ENCODE measurements at places on chromosomes 2 and 18. TPM values are rescaled to one million over a fixed set of nuclear protein-coding genes. Genes with fewer than 3 reads are reported as not detected.

Gene KIF1A
- total RNA-seq, result 0.58 TPM

Gene COL4A3
- 0.13 TPM for total RNA-seq

Gene TDRD15
- total RNA-seq, result not detected

Gene UGT1A7
- total RNA-seq, result not detected

Gene IDH1
- 44.2 TPM for total RNA-seq

Gene CCL20
- 4.7 TPM for total RNA-seq

Gene STK16
- total RNA-seq, result 41.6 TPM

DNA sequence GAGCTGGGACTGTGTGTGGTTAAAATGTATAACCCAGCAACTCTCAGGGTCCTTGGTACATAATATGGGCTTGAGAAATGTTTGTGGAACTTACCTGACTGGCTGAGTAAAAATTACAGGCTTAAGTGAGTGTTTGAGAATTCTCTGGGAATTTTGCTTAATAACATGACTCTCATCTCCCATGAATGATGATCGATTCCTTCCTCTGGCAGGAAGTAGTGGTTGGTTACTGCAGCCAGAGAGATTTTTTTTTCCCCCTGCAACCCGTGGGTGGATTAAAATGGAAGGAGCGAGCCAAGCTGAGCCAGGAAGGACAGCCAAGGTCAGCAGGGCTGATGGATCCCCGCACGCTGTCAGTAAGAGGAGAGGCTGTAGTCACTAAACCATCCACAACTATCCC is 40.6 kb upstream of the RFX8 start:
- DNase-seq, result no peak

- DNase-seq, result no peak
These were observed 50.0 kb downstream of the HDLBP start for GRCh38 chr2:241265506-241265905.

DNA sequence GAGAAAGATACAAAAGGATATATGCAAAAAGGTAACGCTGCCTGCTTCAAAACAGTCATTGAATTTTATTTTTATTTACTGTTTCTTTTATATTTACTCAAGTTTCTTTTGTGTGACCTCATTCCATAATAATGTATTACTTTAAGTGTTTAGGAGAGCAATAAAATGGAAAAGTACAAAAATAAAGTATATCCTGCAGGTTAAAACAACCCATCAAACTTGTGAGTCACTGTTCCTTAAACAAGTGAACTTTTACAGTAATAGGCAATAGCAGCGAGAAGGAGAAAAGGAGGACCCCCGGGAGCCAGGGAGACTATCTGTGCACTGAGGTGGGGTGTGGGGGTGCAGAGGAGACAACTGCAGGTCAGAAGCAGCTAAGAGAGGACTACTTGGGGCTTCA is 124.5 kb downstream of the EN1 start:
- no peak for DNase-seq

DNA sequence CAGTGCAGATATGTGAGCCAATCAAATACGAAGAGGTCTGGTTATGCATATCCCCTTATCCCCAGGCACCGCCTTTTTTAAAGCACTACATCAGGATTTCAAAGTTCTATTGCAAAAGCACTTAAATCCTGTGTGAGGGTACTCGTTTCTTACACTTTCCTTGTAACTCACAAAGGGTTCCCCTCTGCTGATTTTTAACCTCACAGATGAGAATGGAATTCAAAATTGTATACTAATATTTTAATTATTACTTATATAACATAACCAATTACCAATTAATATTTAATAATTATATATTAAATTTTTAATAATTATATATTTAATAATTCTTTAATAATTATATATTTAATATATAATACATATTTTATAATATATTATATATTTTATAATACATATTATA is 126.2 kb upstream of the MAPRE2 start:
- no peak for DNase-seq

DNA sequence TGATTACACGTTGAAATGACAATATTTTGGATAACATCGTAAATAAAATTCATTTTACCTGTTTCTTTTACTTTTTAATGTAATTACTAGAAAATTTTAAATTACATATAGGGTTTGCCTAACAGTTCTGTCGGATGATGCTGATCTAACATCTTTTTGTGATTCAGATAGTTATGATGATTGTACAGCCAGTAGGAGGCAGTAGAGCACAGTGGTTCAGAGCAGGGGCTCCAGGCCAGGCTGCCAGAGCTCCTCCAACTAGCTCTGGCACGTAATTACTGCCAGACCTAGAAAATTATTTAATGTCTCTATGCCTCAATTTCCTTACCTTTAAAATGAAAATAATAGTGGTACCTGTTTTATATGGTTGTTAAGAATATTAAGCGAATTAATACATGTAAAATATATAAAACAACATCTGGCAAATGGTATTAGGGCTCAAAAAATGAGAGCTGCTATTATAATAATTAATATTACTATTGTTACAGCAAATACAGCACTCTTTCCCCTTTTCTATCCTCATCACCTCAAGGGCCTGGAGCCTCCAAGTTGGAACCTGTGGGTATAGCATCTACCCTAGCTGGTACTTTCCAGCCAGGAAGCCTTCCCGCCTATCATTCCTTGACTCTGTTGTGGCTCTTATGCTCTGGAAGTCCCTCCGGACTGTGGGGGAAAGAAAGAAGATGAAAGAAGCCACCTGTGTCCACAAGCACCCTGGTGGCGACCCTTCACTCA is 47.7 kb upstream of the PLA2R1 start:
- peak; percentile 49 for DNase-seq

GRCh38 chr2:160575368-160575767 is 81.8 kb upstream of the RBMS1 start:
- no peak for DNase-seq

- peak; percentile 0 for DNase-seq
These were observed 58.0 kb downstream of the FAM168B start for GRCh38 chr2:131035112-131035825.

DNA sequence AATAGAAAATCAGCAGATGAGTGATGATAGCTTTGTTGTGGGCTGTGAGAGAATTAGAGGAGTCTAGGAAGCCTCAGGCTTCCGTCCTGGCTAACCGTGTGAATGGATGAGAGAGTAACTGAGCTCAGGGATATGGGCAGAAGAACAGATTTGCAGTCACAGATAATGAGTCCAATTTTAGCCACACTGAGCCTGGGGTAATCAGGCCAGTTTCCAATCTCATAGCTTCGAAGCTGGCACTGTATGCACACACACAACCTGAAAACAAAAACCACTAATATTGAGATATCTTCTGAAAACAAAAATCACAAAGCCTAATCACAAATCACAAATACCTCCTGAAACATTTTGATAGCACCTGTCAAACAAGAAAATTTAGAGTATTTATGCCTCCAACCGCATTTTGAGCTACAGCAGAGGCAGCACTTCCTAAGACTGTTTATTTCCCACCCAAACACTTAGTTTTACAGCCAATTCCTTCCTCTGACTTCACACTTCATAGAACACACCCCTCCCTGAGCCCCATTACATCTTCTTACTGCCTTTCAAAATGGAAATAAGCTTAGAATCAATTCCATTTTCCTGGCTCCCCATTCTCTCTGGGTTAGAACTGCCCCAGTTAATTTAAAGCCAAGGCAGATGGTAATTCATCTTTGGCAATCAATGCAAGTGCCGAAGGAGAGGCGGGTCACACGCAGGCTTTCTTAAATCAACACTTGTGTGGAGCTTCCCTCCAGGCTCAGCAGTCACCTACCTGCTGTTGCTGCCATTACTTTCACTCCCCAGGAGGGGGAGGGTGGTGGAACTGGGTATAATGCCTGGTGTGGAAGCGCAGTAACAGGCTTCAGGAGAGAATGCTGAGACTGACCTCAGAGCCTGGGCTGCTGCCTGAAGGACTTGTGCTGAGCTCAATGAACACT is 18.9 kb downstream of the TTR start:
- DNase-seq, result no peak

GRCh38 chr2:239157269-239157668 is 243.6 kb downstream of the HDAC4 start:
- no peak for DNase-seq

DNA sequence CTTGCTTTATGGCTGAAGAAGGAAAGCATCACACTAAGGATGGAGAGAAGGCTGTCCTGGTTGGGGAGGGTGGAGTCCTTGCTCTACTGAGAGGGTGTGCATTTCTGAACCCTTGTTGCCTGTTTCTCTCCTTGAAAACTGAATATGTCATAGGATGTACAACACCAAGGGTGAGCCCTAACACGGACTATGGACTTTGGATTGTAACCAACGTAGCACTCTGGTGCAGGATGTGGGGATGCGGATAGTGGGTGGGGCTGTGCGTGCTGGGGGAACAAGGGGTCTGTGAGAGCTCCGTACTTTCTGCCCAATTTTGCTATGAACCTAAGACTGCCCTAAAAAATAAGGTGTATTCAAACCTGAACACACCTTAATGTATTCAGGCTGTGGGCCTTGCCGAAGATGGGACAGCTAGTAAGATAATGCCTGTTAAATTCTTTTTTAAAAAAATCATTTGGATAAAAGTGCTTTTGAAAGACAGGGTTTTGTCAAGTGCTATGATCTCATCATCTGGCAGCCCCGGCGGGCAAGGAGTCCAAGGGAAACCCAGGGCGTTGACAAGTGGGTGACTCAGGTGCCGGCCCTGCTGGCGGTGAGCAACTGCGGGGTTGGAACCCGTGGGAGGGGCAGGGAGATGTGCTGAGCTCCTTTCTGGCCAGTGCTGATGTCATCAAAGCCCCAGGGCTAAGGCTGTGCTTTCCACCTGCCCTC is 54.0 kb downstream of the GATA6 start:
- DNase-seq, result no peak

DNA sequence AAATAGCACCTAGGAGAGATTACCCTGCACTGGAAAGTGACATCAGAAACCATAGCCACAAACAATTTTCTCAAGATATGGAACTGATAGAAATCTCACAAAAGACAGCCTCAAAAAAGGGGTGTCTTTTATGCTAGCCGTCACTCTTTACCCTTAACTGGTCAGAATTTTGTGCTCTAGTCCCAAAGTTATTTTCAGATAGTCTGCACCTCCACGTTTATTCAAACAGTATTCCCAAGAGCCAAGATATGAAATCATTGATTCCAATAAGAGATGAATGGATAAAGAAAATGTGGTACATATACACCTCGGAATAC is 23.5 kb upstream of the PMAIP1 start:
- no peak for DNase-seq

DNA sequence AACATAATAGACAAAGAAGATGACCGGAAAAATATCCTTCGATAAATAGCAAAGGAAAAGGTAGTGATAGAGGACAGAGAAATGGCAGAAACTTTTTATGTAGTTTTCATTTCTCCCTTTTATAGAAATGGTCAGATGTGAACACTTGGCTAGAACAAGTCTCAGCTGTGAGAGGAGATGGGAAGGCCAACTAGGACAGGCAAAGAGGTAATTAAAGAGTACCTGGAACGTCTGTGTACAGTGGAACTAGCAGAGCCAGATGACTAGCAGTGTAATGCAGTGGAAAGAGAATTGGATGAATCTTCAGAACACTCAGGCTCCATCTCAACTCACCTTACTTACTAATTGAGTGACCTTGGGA is 69.2 kb downstream of the NABP1 start:
- no peak for DNase-seq

- no peak for DNase-seq
These were observed 932.8 kb upstream of the POU3F3 start for GRCh38 chr2:103921161-103921560.

DNA sequence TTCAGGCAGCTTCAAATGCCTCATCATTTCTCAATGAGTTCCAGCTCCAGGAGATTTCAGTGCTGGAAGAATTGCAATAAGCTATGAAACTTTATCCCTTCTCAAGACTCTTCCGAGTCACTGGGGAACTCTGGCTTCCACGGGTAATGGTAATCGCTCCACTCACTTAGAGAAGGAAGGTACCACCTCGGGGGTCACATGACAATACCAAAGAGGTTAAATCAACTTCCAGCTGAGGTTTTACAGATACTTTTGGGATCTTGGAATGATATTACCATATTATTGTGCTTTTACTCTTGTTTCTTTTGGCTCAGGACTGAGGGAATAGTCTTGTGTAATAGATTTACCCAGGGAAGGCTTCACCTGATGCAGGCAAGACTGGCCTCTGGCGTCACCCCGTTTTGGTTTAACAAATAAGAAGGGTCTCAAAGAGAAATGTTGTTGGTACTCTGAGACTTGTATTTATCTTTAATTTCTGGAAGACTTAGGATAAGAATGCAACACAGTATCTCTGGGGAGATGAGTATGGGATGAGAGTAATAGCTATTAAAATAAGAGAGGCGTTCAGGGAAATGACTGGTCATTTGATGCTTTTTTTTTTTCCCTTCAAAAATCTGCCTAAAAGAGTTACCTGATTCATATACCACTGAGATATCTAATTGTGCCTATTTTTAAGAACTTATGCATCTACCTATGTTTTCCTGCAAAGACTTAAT is 316.9 kb upstream of the ZEB2 start:
- DNase-seq, result no peak

DNA sequence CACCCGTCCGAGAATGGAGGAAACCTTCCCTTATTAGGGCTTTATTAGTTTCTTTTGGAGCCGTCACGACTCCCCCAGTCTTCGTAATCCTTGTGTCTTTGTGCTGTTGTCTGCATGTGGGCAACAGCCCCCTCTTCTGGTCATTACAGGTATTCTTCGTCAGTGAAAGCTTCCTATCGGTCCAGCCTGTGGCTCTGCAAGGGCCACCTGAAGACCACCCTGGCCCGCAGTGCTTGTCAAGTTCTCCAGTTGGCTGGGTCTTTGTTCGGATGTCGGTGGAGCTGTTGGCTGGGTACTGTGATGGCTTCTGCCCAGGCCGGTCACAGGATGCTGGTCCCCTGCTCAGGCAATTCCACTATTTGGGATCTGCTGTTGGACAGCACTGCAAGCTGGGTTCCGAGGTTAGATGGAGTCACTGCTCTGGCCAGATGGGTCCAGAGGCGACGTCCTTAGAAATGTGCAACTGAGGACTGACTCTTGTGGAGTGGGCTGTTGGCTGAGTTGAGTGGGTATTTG is 19.2 kb downstream of the E2F6 start:
- peak; percentile 48 for DNase-seq

GRCh38 chr18:53148123-53148522 is 808.1 kb downstream of the DCC start:
- no peak for DNase-seq

DNA sequence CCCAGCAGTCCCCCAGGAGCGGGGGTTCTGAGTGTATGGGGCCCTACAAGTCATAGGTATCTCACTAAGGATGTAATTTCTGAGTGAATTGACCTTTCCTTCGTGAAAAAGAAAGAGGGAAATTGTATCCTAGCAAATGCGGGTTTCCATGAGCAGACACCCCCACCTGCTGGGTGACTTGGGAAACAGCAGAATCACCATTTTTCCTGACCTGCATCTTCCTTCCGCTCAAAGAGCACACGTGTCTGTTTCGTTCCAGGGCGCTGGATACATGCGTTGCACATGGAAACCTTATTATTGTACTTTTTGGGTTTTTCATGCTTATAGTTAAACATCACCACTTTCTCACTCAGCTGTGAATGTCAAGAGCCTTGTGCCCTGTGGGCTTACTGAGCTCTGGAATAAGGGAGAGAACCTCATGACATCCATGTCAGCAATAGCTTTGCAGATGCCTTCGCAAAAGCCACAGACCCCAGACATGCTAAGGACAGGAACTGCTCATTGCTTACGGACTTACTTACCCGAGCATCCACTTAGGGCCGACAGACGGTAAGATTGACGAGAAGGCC is 132.8 kb downstream of the TPO start:
- peak; percentile 46 for DNase-seq
